ENCODE measurements at places on chromosomes 2 and 18.

DNA sequence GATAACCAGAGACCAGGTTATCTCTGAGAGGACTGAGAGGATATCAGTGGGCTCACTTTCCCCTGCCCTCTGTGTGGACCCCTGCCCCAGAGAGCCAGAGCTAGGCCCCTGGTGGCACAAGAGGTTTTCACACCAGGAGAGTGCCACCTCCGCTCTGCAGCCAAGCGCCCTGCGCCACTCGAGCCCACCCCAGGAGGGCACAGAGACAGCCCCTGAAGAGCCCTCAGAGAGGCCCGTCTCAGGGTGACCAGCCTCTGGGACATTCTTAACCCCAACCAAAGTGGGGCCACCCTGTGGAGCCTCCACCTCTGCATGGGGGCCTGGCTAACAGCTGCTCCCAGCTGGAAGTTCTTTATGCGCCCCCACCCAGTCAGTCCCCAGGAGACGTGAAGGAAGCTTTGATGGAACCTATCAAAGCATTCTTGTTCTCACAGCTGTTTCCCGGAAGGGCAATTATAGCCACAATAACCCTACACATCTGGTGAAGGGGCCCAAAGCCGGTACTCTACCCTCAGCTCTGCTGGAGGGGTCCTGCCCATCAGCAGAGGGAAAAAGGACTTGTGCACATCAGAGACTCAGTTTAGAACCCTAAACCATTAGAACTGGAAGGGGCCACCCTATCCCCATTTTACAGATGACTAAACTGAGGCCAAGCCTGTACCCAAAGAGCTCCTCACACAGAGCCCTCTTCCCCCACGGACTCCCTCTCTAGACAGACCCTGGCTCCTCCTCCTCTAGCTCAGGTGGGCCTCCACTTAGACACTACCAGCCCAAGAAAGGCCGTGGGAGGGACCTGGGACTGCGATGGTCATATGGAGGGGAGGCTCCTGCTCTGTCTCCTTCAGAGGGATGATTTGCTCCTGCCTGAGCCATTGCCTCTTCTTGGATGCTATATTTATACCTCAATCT lies 101.1 kb downstream of the ZFP36L2 start:
- DNase-seq = no peak

DNA sequence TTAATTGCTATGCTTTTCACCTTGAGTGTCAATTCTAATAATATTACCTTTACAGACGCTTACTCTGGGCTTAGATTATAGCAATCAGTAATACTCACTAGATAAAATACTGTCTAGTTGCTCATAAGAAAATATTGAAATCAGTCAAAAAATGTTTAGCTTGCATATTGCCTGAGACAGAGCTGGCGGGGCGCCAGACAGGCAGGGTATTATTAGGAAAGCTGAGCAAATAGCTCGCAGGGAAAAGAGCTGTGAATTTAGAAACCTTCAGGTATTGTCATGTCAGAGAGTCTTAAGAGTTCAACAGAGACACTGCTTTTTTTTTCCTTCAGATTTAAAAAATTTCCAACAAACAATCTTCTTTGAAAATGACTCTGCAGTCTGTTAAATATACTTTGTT lies 118.4 kb downstream of the MEIS1 start:
- no peak for DNase-seq

- DNase-seq = no peak
Measured at GRCh38 chr2:69225933-69226332, 161.1 kb downstream of the GFPT1 start.

- DNase-seq = no peak
Measured at GRCh38 chr2:42835577-42836371, 43.4 kb upstream of the HAAO start.

DNA sequence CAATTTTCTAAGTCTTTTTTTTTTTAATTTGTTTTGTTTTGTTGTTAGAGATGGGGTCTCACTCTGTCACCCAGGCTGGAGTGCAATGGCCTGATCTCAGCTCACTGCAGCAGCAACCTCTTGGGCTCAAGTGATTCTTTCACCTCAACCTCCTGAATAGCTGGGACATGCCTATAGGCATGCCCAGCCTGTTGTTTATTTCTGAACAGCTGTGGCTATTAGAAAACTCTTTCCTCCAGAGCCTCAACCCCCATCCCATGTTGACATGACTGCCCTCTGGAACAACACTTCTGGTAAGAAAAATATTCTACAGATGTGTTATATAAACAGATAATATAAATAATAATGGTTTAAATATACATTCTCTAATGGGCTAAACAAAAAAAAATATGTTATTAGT lies 44.4 kb upstream of the TWSG1 start:
- DNase-seq = no peak

DNA sequence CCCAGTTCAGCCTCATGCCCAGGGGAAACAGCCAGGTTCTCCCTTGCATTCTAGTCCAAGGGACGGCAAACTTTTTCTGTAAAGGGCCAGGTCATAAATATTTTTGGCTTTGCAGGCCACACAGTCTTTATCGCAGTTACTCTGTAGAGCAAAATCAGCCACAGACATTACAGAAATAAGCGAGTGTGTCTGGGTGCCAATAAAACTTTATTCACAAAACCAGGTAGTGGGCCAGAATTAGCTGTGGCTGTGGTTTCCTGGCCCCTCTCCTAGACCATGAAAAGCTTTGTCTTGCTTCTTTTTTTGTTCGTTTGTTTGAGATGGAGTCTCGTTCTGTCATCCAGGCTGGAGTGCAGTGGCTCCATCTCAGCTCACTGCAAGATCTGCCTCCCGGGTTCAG lies 80.1 kb downstream of the EIPR1 start:
- DNase-seq = no peak

GRCh38 chr2:127081826-127082633 lies 24.9 kb downstream of the BIN1 start:
- peak; percentile 87 for DNase-seq

GRCh38 chr2:60612033-60612432 lies 58.6 kb upstream of the BCL11A start:
- no peak for DNase-seq

DNA sequence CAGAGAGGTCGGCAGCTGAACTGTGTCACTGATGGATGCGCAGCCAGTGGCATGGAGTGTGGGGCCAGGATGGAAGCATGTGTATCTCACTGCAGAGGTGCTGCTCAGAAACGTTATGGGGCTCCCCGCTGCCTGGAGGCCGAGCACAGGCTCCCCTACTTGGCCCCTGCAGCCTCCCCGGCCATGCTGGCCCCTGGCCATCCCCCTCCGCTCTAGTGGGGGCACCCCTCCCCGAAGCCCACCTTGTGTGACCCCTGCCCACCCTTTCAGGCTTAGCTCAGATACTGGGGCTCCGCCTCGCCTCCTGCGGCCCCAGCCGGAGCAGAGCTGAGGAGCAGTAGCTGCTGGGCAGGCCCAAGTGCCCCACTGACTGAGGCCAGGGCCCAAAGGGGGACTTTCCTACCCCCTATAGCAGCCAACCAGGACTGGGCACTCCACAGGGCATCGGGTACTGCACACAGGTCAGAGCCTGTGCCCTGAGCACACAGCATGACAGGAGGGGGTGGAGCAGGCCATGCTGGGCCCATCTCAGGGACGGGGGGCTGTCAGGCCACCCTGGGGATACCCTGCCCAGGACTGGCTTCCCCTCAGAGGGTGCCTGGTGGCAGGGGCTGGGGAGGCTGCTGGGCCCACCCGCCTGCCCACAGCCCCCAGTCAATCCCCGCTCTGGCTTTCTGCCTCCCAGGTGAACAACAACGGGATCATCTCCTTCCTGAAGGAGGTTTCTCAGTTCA lies 31.3 kb downstream of the SNED1 start:
- DNase-seq = no peak

DNA sequence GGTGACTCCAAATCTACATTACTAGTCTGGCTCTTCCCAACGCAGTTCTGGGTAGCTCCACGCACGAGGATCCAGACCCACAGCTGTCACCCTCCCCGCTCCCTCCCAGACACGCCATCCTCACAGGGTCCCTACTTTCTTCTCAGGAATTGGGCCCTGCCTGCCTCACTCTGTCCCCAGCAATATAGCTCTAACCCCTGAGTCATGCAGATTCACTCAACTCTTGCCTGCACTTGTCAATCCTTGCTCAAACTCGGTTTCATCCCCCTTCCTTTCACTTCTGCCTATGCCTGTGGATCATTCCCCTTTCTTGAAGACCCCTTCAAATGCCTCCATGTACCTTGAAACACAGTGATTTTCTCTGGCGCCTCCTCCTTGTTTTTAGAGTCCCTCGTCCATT lies 5.0 kb downstream of the ST8SIA5 start:
- no peak for DNase-seq

DNA sequence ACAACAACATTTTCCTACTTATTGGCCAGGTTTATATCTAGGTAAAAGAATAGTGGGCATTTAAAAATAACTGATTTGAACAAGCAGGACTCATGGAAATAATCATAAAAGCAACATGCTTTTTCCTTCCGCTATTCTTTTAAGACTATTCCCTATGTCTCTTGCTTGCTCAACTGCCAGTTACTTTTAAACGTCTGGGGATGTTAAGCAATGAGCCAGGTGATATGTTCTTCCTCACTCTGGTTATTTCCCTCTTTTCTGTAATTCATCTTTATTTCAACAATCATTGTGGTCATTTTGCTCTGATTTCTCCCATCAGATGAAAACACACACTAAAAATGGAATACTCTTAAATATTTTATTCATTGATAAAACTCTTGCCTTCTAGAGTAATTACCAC lies 33.4 kb upstream of the SLC8A1 start:
- no peak for DNase-seq

GRCh38 chr2:168773719-168774521 lies 28.5 kb upstream of the NOSTRIN start:
- no peak for DNase-seq

- no peak for DNase-seq
Measured at GRCh38 chr18:44625386-44625785, 55.3 kb upstream of the SETBP1 start.

GRCh38 chr2:138356178-138356577 lies 145.4 kb upstream of the SPOPL start:
- no peak for DNase-seq

DNA sequence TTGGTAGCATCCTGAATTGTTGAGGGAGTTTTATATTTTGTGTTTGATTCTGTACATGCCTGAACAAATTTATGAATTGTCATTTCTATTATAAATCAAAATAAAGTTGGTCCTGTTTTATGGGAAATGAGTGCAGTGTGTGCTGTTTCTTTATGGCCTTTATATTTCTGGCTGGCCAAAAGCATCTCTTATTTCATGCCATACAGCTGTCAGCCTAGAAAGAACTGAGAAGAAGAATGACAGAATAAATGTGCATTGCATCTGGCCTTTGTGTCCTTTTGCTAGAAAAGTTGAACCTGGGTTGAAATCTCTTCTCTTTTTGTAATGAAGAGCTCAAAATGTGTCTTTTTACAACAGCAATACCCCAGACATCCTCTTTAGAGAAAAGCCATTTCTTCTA lies 474.7 kb upstream of the LRATD1 start:
- no peak for DNase-seq

DNA sequence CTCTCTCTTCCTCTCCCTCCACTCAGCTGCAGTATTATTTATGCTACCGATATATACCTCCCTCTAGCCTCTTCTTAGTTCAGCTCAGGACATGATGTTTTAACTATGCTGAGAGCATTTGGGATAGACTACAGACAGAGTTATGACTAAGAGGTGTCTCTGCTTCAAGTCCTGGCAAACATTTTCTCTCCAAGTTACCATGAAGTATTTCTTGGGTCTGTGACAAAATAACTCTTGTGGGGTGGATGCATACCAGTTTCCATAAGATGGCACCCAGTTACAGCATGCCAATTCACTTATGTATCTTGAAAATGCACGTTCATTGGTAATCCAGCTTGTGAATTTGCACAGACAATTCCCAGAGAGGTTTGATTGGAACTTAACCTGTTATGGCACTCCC lies 737.6 kb downstream of the SLC4A3 start:
- no peak for DNase-seq

DNA sequence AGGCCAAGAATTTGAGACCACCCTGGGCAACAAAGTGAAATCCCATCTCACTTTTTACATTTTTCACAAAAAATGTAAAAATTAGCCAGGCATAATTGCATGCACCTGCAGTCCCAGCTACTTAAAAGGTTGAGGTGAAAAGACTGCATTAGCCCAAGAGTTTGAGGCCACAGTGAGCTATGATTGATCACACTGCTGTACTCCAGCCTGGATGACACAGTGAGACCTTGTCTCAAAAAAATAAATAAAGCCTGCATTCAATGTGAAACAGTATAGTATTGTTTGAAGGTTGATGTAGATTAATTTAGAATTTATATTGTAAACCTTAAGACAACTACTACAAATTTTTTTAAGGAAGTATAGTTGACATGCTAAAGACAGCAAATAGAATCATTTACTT lies 53.5 kb downstream of the TBC1D8 start:
- no peak for DNase-seq

- DNase-seq = no peak
Measured at GRCh38 chr2:240168546-240169361, 28.3 kb upstream of the OTOS start.

- no peak for DNase-seq
Measured at GRCh38 chr18:13488281-13488929, 238.0 kb downstream of the FAM210A start.

DNA sequence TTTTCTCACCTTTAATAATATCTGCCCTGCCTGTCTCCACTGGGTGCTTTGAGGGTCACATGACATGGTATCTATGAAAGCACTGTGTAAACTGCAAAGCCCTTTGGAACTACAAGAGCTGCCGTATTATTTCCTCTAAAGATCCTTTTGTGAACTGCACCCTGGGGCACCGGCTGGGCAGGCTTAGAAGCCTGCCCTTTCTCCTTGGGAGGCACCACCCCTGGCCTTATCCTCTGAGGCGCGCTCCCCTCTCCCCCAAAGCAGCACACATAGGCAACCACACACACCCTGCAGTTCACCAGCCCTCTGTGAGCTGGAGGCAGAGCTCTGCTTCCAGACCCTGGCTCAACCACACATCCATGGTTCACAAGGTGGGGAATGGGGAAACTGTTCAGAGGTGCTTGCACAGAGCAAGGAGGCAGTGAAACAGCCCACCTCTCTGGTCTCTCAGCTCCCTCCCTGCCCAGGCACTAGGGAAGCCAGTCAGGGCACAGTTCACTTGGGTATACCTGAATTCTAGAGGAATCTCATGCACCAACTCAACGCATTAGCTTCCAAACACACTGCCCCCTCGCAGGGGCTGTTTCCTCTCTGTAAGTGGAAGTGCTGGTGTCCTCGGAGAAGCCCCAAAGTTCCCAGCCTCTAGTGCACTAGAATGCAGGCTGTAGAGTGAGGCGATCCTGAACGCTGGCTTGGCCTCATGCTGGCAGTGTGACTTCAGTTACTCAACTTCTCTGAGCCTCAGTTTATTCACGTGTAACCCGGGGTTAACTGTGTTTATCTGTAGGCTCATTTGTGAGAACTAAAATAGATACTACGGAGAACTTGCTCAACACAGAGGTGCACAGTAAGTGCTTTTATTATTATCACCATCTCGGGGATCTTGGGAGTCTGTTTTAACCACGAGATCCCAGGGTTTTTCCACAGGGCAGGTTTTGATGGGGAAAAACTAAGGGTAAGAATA lies 11.0 kb downstream of the SIGLEC15 start:
- no peak for DNase-seq

DNA sequence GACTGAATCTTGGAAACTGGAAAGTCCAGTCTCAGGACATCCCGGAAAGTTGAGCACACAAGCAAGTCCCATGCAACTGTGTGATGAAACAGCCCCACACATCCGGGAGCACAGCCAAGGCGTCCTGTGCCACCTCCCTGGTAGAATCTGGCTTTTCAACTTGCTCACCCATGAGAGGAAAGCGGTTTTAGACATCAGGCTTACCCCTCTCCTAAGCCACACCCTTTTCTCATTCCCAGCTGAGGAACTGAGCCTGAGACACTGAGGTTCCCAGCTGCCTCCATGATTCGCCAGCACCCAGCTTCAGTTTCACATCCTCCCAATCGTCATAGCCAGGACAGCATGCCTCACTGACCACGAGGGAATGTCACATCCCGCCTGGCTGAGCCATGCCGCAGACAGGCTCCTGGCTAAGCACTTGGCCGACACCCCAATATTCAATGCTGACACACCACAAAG lies 60.3 kb downstream of the STEAP3 start:
- DNase-seq = no peak
